HuH-7 (cell line): ENCODE measurements at places on chromosomes 6 and 20.

- no peak for DNase-seq
Measured at GRCh38 chr20:57693670-57694329, 16.0 kb downstream of the PMEPA1 start.

DNA sequence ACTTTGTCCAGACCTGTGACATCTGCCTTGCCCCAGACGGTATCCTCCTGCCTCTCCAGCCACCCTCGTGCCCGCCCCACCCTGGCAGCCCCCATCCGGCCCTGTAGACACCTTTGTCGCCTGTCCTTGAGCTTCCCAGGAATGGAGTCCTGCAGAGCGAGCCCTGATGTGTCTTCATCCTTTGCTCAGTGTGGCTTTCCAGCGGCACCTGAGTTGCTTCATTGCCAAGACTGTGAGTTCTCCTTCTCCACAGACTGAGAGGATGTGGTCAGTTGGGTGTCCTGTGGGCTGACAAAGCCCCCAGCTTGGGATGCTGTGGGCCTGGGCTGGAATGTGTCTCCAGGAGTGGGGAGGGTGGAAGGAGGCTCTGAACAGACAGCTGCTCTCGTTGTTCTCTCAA is 1.7 kb upstream of the CST4 start:
- DNase-seq: no peak

- DNase-seq: no peak
Measured at GRCh38 chr6:75296811-75297779, 12.5 kb upstream of the TMEM30A start.

DNA sequence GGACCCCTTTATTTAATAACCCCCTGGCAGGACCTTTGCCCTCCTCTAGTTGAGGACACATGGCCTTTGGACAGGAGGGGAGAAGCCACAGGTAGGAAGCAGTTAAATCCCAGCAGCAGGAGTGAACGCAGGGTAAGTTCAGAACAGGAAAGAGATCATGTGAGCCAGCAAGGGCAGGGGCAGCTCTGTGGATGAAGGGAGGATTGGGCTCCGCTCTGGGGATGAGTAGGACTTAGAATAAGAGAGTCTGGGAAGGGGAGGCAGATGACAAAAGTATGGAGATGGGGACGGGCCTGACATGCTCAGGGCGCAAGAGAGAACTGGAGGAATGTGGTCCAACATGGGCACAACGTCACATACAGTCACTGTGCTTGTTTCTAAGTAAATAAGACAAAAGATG is 89.0 kb downstream of the NDUFAF5 start:
- DNase-seq: no peak

- DNase-seq: no peak
Measured at GRCh38 chr6:1310628-1311399, 1.1 kb upstream of the FOXQ1 start.

DNA sequence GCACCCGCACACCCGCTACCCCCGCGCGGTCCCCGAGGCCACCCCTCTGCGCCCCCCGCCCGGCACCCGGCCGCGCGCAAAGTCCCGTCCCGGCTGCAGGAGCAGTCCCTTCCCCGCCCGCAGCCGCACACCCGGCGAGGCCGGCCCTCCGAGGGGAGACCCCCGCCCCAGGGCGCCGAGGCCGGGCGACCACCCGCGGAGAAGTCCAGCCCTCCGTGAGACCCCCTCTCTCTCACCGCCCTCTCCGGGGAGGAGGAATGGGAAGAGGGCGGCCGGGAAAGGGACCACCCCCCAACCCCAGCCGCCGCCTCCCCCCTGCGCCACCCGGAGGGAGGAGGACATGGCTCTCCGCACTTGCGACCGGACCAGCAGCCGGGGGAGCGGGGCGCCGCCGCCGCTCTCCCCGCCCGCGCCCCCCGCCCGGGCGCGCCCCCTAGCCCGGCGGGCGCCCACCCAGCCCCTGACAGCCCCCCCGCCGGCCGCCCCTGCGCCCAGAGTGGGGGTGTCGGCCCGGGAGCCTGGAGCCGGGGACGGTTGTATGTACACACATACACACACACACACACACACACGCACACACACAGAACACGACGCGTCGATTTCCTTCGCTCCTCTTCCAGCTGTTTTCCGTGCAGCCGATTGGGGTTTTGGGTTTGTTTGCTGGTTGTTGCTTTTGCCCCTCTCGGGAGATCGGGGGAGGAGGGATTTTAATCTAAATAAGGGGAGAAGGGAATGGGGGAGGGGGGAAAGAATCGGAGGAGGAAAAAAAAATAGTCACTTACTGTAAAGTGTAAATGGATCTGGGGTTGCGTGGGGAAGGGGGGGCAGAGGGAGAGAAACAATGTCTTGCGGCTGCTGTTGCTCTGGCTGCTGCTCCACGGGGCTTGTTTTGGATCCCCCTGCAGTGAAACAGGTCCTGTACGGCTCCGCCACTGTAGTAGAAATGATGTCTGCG is at the start of gene ATXN1:
ATXN1 (minus strand) TSS at position 945 of the 955 bp plus-strand sequence.
- peak; percentile 34 for DNase-seq

GRCh38 chr20:45044084-45044573 is 56.8 kb downstream of the KCNS1 start:
- DNase-seq: peak; percentile 48

- no peak for DNase-seq
Measured at GRCh38 chr20:5735845-5736510, 14.2 kb upstream of the SHLD1 start.

- DNase-seq: no peak
Measured at GRCh38 chr6:167946007-167946406, 51.5 kb upstream of the KIF25 start.

GRCh38 chr6:105317607-105318533 is 85.0 kb downstream of the PREP start:
- DNase-seq: peak; percentile 30

DNA sequence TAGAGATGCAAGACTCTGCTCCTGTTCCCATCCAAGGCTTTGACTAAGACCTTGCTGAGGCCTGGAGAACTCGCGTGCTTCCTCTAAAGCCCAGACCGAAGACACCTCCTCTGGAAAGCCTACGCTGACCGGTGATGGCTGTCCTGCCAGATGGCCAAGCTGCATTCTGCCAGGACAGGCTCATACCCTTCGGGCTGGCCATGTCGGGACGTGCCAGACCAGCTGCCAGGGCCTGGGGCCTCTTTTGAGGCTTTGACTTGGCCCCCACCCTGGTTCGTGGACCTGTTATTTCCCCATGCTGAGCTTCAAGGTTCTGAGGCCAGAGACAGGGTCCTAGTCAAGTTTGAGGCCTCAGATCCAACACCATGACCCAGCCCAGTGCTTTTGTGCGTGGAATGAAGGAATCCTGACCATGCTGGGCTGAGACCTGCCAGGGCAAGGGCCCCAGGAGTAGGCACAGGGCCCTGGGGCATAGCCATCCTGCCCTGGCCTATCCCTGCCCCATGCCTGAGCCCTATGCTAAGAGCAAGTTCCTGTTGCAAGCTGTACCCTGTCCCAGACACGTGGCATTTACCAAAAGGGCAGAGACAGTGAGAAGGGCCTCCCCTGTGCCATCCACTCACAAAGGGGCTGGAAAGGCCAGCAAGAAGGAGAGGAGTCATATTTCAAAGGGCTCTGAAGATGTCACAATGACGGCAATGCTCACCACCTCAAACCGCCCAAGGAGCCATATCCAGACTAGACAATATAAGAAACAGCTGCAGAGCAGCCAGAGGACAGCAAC is 42.8 kb downstream of the MRPL14 start:
- no peak for DNase-seq

GRCh38 chr6:29750709-29751108 is 27.5 kb downstream of the HLA-F start:
- no peak for DNase-seq

DNA sequence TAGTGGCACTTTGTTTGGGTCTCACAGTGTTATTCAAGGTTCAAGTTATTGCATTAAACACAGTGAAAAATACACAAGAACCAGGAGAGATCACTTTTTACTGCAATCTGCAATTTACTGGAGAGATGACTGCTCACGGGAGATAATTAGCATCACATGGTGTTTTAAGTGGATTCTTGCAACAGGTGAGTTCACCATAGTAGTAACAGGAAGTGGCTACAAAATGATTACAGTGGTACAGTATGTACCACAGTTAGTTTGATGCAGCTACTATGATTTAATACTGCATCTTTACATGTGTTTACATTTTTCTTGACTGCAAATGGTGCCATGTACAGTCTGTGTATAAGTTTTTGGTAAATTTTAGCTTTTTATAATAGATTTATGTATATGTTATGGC is 96.5 kb upstream of the SCP2D1 start:
- no peak for DNase-seq

DNA sequence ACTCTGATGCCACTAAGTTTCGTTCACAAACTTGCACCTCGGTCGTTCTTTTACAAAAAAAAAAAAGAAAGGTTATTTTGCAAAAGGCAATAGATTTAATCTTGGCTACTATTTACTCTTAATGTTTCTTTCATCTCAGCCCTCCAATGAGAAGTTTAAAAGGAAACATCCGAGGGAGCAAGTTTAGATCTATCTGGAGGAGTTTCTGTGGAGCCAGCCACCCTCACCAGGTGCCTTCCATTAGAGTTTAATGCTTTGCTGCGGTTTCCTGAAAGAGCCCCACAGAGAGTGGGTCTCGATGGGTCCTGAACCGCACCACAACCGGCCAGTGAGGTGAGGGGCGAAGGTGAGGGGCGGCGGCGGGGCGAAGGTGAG is 632 bp downstream of the PRKN start:
- DNase-seq: peak; percentile 52

GRCh38 chr6:16985513-16986284 is 116.2 kb upstream of the STMND1 start:
- no peak for DNase-seq

DNA sequence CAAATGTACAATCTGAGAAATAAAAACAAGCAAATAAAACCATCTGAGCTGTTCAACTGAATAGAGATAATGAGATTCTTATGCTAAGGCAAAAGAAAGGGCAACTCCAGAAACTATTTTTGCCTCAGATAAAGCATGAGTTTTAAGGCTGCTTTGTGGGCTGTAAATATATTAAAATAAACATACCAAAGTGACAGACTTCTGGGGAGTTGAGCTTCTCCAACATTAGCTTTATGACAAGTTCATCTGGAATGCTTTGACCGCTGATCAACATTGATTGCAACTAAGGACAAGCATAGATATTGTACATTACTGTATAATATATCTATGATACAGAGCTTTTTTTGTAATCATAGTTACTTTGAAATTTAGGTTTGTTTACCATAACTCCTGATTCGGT is 19.3 kb downstream of the AK9 start:
- DNase-seq: no peak

DNA sequence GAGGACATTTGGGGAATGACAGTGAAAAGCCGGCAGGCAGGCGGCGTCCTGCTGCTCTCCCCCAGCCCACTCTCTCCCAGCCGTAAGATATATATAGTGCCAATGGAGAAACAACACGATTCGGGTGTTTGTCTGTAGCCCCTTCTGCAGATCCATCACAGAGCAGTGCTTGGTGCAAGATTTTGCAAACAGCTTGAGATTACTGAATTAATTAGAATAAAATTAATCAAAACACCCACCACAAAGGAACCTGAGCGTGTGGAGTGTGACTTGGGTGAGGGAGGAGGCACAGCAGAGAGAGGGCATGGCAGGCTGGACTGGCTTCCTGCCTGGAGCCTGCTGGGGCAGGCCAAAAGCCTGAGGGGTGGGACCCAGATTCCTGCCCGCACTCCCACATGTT is 28.8 kb upstream of the CCDC167 start:
- DNase-seq: no peak

DNA sequence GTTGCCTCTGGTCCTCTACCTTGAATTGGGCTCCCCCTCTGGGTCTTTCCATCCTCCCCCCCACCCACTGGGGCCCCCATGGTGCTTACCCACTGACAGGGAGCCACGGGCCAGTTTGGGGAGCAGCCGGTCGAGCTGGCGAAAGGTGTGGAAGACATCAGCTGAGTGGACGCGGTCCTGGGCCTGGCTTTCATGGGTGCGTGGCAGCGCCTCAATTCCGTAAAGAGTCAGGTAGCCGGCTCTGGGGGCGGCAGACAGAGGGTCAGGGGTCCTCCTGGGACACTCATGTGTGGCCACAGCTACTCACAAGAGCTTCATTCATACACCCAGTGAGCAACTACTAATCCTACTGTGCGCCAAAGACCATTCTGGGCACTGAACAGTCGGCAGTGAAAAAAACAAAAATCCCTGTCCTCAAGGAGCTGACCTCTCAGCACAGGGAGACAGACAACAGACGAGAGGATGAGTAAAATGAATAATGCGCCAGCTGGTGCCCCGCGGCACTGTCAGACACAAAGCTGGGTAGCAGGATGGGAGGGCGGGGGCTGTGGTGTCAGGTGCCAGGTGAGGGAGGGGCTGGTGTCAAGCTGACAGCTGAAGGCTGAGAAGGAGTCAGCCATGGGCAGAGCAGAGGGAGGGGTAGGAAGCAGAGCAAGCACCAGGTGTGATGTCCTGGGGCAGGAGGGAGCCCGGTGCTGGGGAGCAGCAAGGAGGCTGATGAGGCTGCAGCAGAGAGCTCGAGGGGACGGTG is 28.3 kb downstream of the PTGIS start:
- no peak for DNase-seq

- DNase-seq: no peak
Measured at GRCh38 chr20:36820928-36821327, 47.4 kb upstream of the DSN1 start.

- no peak for DNase-seq
Measured at GRCh38 chr20:56299362-56299761, 50.8 kb downstream of the MC3R start.

- DNase-seq: no peak
Measured at GRCh38 chr20:45111799-45112471, 3.0 kb downstream of the WFDC5 start.

DNA sequence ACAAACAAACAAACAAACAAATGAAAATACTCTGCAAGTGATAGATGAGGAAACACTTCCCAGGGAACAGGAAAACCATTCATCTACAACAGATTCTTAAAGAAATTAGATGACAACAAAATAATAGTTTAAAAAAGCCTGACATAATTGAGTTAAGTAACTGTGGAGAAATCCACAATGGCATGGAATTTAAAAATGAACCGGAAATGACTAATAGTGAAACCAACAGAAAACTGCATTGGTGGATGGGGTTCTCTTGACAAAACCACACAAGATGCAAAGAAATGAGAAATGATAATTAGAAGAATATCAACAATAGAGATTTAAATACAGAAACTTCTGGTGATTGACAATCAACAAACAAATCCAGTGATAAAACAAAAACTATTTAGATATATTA is 785.6 kb downstream of the QKI start:
- no peak for DNase-seq

DNA sequence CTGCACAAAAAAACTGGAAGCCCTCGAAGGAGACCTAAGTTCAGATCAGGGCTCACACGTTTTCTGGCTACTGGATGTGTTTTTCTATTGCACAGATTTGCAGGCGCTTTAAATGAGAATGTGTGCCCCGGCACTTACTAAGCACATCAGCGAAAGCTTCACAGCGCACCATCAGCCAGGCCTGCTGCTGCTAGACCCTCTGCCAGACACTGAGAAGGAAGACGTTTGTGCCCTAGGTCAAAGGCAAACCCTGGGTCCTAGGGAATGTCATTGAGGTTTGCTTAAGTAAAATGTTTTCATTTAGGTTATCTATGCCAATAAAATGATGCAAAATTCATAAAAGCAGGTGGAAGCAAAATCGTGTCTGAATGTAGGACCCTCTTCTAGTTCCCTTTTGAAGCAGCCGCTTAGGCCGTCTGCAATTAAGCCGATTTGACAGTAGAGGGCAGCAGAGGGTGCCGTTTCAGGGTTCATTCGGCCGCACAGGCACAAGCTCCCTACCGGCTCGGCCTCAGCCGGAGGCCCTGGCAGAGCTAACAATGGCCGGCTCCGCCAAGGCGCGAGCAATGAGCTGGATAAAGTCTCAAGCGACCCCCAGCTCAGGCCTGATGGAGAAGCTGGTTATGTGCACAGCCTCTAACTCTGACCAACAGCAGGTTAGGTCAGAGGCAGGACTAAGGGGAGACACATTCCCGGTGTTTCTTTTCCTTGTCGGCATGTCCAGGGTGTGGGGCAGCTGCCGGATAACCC is 107.2 kb upstream of the FOXA2 start:
- DNase-seq: peak; percentile 85
